ENCODE measurements at places on chromosomes 1 and 21. TPM values are rescaled to one million over a fixed set of nuclear protein-coding genes. Genes with fewer than 3 reads are reported as not detected.

DNA sequence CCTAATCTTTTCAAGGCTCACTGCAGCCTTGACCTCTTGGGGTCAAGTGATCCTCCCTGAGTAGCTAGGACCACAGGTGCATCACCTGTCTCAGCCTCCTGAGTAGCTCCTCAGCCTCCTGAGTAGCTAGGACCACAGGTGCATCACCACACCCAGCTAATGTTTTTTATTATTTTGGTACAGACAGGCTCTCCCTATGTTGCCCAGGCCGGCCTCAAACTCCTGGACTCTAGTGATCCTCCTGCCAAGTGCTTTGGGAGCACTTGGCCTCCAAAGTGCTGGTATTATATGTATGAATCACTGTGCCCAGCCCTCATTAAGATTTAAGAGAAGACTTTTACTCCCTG lies 58.5 kb upstream of the S1PR1 start:
- no peak overlapping the region for H3K4me3 ChIP-seq
- no peak overlapping the region for H3K27ac ChIP-seq
- H3K36me3 ChIP-seq, result no peaks in the 10 kb centered on the region
- DNase-seq, result no peak
- no peaks in the 10 kb centered on the region for H3K4me1 ChIP-seq
- no peaks in the 10 kb centered on the region for H3K27me3 ChIP-seq

DNA sequence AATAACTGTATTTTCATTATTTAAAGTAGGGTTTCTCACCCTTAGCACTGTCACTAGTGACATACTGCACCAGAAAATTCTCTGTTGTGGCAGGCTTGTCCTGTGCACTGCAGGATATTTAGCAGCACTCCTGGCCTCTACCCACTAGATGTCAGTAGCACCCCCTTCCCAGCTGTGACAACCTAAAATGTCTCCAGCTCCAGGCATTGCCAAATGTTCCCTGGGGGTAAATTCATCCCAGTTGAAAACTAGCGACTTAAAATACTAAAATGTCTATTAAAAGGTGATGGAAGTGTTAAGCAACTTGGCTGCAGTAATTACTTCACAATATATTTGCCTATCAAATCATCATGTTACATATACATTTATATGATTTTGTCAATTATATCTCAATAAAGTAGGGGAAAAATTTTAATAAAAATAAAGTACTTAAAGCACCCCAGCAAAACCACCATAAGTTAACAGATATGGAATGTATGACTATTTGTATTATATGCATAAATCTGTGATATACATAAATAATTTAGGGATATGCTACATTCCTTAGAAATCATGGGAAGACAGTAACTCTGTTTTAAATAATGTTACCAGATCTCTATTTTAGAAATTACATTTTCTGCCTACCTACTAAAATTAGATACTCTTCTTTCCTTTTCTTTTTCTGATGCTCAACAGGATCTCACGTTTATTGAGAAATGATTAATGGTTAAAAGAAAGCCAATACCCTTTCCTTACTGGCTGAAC lies 74.6 kb downstream of the ARID4B start:
- DNase-seq, result peak; percentile 85
- H3K36me3 ChIP-seq, result no peaks in the 10 kb centered on the region
- peaks cover 6% of the 10 kb centered on the region for H3K4me1 ChIP-seq
- H3K27me3 ChIP-seq, result no peaks in the 10 kb centered on the region

DNA sequence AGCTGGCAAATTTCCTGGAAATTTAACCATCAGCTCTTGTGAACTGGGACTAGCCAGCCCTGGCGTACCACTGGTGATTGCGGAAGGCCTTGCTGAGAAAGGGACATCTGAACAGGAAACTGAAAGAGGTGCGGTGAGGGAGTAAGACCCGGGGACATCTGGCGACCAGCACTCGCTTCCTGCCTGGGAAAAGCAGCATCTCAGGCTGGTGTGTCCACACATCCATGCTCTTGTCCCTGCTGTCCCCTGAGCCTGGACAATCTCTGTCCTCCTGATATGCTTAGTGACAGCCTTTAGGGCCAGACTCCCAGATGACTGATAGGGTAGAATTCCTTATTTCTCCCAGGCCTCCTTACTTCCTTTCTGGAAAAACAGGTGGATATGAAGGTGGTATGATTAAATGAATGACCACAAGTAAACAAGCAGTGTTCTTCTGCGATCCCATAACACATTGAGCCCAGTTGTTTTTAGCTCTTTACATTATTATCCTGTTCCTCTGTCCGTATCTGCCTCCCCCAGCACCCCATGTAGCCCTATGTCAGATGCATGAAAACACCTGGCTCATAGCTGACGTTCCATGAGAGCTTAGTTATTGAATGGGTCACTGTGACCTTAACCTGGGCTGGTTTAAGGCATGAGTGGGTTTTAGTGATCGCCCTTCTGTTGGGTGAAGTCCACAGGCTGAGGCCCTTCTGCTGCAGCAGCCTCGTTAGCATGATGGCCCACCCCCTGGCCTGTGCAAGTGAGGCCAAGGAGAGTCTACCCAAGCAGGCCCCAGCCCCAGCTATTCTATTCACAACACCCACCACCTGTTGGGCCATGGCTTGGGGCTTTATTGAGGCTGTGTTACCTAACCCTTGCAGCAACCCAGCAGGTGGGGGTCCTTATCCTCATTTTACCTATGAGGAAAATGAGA lies 76.1 kb upstream of the GADD45A start:
- H3K27ac ChIP-seq, result no peak overlapping the region
- no peak for DNase-seq
- no peak overlapping the region for H3K4me3 ChIP-seq
- no peaks in the 10 kb centered on the region for H3K4me1 ChIP-seq

DNA sequence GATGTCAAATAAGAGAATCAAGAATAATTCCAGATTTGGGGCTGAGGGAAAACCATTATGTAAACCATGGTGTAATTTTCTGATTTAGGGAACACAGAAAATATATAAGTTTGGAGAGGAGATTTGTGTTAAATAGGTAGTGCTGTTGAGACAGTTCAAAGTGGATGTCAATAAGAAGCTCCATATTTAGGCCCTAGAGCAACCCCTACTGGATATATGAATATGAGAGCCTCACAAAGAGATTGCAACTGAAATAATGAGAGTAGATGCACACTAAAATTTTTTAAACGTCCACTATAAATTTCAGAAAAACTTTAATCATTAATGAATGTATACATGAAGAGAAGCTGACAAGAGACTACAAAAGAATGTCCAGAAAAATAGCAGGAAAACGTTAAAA lies 1447.8 kb upstream of the PRMT6 start:
- no peak for DNase-seq
- H3K27me3 ChIP-seq, result no peaks in the 10 kb centered on the region
- H3K27ac ChIP-seq, result no peak overlapping the region
- no peak overlapping the region for H3K4me3 ChIP-seq

DNA sequence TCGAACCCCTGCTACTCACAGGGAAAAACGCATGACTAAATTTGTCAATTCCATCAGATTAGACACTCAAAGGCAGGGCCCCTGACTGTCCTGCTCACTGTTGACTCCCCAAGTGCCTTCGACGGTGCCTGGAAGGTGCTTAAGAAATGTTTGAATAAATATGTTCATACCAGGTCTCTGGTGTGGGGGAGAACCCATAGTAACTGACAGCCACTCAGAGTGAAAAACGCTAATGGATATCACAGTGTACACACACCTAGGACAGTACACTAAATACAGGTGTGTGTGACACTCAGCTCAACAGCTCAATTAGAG lies 39.7 kb upstream of the WASF2 start:
- no peaks in the 10 kb centered on the region for H3K27me3 ChIP-seq
- no peak overlapping the region for H3K4me3 ChIP-seq
- DNase-seq, result no peak
- H3K4me1 ChIP-seq, result peaks cover 39% of the 10 kb centered on the region
- H3K36me3 ChIP-seq, result peaks cover 11% of the 10 kb centered on the region

- no peaks in the 10 kb centered on the region for H3K4me1 ChIP-seq
- peaks cover 6% of the 10 kb centered on the region for H3K27me3 ChIP-seq
- H3K4me3 ChIP-seq, result no peak overlapping the region
- H3K27ac ChIP-seq, result no peak overlapping the region
- no peak for DNase-seq
These were observed 22.8 kb upstream of the KCNC4 start for GRCh38 chr1:110187139-110187890.

DNA sequence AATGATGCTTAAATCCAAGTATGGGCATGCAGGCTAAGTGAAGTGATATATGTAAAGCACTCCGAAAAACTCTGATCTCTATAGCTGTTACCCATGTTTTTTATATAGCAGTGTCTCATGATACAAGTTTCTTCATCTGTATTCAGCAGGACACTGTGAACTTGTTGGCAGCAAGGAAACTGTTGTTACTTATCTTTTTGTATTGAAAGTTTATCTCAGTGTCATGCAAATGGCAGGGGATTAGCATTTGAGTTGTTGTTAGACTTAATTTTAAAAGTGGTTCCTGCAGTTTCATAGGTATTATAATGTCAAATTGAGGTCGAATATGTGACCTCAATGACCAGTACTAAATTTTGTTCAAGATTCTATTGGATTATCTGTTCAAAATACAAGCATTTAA lies 47.9 kb downstream of the NCAM2 start:
- H3K27ac ChIP-seq, result no peak overlapping the region
- H3K27me3 ChIP-seq, result no peaks in the 10 kb centered on the region
- no peak overlapping the region for H3K4me3 ChIP-seq

Gene AHCYL1
- polyA plus RNA-seq, result 33.5 TPM

Gene TMEM269
- 0.09 TPM for polyA plus RNA-seq

Gene VSIG8
- polyA plus RNA-seq, result 0.80 TPM

Gene DCST1
- not detected for polyA plus RNA-seq

Measured in adrenal gland (tissue), 19 donors.